ENCODE measurements at places on chromosomes 3 and 15.

- DNase-seq: no peak
Observed at GRCh38 chr3:188842639-188843038, 329.1 kb upstream of the TPRG1 start.

DNA sequence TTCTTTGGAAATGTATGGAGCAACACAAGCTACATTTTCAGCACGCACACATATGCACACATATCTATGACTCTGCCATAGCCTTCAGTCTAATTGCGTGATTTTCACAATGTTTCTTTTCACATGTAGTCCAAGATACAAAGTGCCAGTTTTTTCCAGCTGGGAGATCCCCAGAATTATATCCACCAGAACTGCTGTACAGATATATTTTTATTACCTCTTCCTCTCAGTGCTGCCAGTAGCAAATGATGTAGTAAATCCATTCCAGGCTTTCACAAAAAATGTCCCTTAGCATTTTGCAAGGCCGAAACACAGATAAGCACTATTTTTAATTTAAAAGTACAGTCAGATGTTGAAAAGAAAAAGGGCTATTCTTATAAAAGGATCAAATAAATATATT, 719.8 kb upstream of the SEMA6D start:
- DNase-seq: no peak

- no peak for DNase-seq
Observed at GRCh38 chr15:94125698-94126097, 105.7 kb upstream of the MCTP2 start.

- DNase-seq: no peak
Observed at GRCh38 chr3:103085465-103085864, 650.6 kb downstream of the ZPLD1 start.

- no peak for DNase-seq
Observed at GRCh38 chr15:48472756-48473155, 141.5 kb downstream of the DUT start.

DNA sequence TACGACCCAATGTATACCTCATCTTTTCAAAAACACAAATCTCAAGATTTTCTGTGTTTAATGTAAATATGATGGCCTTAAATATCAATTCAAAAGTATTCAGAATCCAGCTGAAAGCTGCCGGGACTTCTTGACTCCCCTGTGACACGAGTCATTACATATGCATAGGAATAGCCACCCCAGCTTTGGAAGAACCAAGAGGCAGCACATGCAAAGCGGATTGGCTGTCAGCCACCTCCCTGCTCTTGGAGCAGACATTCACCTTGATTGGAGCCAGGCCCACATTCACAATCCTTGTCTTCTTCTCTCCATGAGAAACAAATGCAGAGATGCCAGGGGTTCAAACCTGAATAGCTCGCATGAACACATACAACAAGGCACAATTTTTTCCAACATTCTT, 10.8 kb upstream of the CAV3 start:
- DNase-seq: no peak

DNA sequence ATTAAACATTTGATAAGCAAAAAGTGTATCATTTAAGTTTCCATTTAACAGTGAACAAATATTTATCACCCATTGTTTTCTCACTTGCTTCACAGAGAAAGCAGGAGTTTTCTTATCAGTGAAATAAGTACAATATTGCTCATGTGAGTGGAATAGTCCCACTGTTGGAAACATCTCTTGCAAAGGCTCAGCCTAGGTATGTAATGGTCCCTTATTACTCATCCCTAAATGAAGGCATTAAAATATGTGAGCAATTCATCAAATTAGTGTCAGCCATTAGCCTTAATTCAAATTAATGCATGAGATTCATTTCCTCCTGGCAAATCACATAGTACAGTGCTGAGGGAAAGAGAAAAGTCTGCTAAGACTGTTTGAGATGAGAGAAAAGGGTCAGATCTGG, 9.6 kb upstream of the FMN1 start:
- DNase-seq: no peak

- no peak for DNase-seq
Observed at GRCh38 chr3:105334138-105334882, 32.4 kb upstream of the ALCAM start.

DNA sequence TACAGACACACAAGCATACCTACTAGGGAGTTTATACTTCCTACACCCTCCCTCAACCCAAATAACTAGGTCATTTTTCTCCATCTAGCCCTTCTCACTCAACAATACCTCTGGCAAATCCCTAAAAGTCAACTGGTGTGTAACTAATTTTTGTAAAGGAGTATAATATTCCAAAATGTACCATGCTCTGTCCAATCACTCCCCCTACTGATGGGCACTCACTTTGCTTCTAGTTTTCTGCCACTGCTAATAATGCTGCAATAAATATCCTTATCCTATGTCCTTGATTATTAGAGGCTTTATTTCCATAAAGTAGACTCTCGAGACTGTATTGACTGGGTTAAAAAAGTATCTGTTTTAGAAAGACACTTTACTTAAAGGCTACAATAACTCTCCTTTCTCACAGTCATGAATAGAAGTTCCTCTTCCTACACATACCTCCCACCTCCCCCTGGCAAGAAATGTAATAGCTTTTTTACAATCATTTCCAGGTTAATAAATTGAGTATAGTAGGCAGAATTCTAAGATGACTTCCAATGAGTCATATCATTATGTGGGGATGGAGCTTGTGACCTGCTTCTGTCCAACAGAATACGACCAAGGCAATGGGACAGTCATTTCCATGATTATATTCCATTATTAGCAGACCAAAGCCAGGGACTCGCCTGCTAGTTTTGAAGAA, 30.0 kb downstream of the SHQ1 start:
- peak; percentile 8 for DNase-seq

GRCh38 chr3:19347671-19348070, 199.4 kb downstream of the KCNH8 start:
- DNase-seq: no peak

GRCh38 chr3:179513862-179514261, 48.9 kb upstream of the ACTL6A start:
- no peak for DNase-seq

- no peak for DNase-seq
Observed at GRCh38 chr3:196789885-196790359, 50.3 kb downstream of the PAK2 start.

DNA sequence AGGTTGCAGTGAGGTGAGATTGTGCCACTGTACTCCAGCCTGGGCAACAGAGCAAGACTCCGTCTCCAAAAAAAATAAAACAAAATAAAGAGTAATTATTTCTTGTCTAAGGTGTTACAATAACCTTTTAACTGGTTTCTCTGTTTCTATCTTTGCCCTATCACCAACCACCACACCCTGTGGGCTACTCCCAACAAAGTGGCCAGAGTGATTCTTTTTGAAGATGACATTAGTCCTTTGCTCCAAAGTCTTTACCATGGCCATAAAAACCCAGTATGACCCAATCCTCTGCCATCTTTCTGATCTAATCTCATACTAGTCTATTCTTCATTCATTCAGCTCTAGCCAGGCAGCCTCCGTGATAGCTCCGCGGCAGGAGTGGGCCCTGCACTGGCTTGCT, 62.8 kb downstream of the RFX7 start:
- no peak for DNase-seq

DNA sequence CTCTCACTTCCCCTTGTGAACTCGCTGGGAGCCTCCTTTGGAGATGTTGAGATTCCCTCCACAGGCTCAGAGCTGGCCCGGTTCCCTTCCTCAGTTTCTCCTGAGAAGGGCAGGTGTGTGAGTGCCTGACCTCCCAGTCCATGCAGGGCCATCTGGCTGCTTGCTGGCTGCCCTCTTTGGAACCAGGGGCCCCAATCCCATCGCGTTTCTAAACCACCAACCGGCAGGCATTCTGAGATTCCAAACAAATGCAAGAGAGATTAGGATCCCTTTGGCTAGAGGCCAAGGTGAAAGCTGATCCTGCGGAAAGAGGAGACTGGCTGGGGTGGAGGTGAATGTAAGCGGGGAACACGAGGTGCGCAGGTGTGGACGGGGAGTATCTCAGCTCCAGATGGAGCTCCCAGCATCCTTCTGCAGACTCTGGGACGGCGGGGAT, 2.9 kb upstream of the PRRT3 start:
- no peak for DNase-seq

- no peak for DNase-seq
Observed at GRCh38 chr3:157065201-157065600, 94.7 kb downstream of the CCNL1 start.

- no peak for DNase-seq
Observed at GRCh38 chr3:174532776-174533175, 326.4 kb upstream of the NAALADL2 start.

- peak; percentile 7 for DNase-seq
Observed at GRCh38 chr3:44476181-44476611, 1.3 kb downstream of the ZNF445 start.

Data from CD4-positive, alpha-beta T cell treated with Interleukin-17A for 1 hour (primary cell).